NCI-H2107 (cell line): ENCODE measurements at places on chromosomes 13 and 19.

GRCh38 chr13:78832461-78832860 lies 173.5 kb upstream of the OBI1 start:
- DNase-seq: no peak

GRCh38 chr19:32581705-32582179 lies 752 bp downstream of the PDCD5 start:
- no peak for DNase-seq

DNA sequence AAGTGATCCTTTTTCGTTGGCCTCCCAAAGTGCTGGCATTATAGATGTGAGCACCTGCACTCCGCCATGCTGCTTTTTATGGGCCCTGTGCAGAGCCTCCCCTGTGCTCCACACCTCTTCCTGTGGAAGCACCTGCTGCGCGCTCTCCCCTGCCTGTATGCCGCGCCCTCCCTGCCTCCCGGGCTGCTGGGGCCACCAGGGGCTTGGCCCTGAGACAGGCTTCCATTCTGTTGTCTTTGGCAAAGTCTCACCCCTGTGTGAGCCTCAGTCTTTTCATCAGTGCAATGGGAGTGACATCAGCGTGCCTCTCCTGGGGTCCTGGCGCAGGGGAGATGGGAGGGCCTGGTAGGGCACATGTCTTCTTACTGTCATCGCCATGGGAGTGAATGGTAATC lies 1.3 kb downstream of the FAM174C start:
- no peak for DNase-seq

DNA sequence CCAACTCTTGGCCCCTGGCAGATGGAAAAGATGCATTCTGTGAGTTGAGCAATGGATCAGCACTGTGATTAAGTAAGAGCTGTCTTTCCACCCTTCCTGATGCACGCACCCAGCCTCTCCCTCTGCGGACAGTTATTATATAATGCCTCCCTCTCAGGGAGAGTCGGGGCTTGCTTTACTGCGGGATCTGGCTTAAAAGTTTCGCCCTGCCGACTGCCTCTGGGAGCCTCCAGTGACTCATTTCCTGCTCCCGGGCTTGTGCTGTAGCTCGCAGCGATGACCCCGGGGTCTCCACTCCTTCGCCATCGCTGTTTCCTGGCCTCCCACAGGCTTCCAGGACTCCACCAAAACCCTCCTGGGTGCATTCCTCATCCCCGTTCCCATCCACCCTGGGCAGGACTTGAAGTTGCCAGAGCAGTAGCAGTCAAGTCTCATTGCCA lies 107.4 kb upstream of the SLC7A1 start:
- no peak for DNase-seq

- no peak for DNase-seq
These were observed 22.1 kb downstream of the URI1 start for GRCh38 chr19:29964171-29964570.

DNA sequence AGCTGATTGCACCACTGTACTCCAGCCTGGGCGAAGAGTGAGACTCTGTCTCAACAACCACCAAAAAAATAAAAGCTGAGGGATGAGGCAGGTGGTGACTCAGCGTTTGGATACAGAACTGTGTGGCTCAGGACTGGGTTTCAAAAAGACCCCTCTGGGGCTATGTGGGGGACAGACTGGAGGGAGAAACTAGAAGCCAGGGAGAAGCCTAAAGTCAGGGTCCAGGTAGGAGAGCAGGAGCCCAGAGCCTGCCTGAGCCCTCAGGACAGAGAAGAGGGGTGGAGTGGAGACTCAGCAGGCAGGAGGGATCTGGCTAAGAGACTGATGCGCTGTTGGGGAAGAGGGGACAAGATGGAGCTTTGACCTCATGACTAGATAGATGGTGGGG lies 1.8 kb upstream of the CD37 start:
- DNase-seq: no peak

DNA sequence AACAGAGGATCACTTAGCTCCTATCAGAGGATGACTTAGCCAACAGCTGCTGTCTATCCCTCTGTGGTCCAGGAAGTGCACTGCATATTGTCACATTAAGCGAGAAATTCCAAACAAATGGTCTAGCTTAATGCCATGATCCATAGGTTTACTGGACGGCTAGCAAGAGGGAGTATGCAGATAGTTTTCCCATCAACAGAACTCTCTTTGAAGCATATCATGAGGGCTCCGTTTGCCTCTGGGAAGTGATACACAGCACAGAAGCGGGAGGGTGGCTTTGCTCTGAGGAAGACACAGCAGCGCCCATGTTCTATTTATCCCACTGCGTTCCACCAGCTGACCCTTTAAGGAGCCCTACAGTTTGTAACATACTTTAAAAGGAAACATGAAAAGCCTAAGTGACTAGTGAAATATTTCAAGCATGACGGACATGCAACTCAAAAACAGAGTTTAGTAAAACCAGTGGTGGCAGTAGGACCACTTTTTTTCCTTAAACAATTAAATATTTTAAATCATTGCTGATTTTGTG lies 52.7 kb downstream of the COL4A1 start:
- no peak for DNase-seq

GRCh38 chr19:15280048-15280725 lies 47.9 kb upstream of the EPHX3 start:
- DNase-seq: no peak

- DNase-seq: no peak
These were observed 485.2 kb downstream of the ZNF536 start for GRCh38 chr19:30857388-30857787.

GRCh38 chr13:65505941-65506340 lies 1724.2 kb downstream of the PCDH9 start:
- DNase-seq: no peak

DNA sequence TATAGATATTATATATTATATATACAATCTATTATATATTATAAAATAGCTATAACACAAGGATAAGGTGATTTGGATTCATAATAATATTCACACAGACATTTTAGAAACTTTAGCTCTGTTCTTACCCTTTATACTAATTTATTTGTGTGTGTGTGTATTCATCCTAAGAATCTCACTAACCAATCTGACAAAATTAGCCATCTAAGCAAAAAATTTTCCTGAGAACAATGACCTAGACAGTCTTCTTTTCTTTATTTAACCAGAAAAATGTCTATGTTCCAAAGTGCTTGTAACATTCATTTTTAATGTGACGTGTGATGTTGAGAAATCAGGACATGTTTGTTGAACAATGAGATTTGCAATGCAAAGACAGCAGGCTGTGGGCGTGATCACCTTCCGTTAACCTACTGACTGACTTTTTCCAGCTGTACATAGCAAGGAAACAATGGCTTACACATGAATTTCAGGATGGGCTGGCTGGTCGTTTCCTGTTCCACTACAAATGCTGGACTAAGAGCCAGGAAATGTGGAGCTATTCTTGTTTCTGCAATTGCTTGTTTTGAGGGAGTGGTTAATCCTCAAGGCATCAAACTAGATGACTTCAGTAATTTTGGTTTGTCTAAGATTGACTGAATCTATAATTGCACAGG lies 634.6 kb upstream of the ARGLU1 start:
- no peak for DNase-seq

GRCh38 chr19:13764101-13764807 lies at the start of gene MRI1:
Gene MRI1, plus strand, starts transcription at chr19:13764522. Its CDS starts 67 bp downstream, at chr19:13764589.
- peak; percentile 35 for DNase-seq

GRCh38 chr19:46717034-46717715 lies at the start of gene PRKD2:
Gene PRKD2, minus strand, starts transcription at chr19:46717114. Its CDS starts 744 bp downstream, at chr19:46716370.
- DNase-seq: peak; percentile 48

- no peak for DNase-seq
These were observed 333.5 kb downstream of the TSHZ3 start for GRCh38 chr19:31015778-31016177.

DNA sequence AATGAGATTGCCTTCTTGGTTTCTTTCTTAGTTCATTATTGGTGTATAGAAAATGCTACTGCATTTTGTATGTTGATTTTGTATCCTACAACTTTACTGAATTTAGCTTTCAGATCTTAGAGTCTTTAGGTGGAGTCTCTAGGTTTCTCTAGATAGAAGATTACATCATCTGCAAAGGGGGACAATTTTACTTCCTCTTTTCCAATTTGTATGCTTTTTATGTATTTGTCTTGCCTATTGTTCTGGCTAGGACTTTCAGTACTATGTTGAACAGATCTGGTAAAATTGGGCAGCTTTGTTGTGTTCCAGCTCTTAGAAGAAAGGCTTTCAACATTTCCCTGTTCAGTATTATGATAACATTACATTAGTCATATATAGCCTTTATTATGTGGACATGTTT lies 101.0 kb upstream of the SPRY2 start:
- no peak for DNase-seq

GRCh38 chr13:83048419-83048818 lies 833.9 kb downstream of the SLITRK1 start:
- DNase-seq: no peak

DNA sequence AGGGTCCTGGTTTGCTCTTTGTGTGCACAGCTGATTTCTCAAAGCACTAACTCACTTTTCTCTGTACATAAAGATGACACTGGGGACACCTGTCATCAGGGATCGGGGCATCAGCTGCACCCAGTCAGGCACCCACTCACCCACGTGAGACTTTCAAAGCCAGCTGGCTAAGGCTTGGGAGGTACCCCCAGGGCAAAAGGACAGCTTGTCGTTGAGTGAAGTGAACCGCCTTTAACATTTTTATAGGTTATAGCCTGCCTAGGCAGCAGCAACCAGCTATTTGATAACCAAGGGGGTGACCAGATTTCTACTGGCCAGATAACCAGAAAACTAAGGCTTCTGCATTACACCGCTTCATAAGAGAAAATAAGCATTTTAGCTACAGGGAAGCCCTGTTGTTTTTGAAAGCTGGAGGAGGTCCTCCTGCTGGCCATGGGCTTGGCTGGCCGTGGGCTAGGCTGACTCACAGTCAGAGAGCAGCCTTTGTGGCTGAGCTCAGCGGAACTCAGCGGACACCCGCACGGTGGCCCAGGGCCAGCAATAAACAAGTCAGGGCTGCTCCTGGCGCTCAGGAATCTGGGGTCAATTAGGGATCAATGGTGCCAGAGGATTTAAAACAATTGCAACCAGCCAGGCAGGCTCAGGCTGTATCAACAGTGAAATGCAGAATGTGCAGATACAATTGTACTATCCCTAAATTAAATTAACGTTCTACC lies 57.1 kb downstream of the ALOX5AP start:
- no peak for DNase-seq

- DNase-seq: no peak
These were observed 17.8 kb upstream of the ADGRE5 start for GRCh38 chr19:14363183-14364097.

GRCh38 chr13:24682353-24682752 lies 2.1 kb downstream of the ATP12A start:
- DNase-seq: no peak

DNA sequence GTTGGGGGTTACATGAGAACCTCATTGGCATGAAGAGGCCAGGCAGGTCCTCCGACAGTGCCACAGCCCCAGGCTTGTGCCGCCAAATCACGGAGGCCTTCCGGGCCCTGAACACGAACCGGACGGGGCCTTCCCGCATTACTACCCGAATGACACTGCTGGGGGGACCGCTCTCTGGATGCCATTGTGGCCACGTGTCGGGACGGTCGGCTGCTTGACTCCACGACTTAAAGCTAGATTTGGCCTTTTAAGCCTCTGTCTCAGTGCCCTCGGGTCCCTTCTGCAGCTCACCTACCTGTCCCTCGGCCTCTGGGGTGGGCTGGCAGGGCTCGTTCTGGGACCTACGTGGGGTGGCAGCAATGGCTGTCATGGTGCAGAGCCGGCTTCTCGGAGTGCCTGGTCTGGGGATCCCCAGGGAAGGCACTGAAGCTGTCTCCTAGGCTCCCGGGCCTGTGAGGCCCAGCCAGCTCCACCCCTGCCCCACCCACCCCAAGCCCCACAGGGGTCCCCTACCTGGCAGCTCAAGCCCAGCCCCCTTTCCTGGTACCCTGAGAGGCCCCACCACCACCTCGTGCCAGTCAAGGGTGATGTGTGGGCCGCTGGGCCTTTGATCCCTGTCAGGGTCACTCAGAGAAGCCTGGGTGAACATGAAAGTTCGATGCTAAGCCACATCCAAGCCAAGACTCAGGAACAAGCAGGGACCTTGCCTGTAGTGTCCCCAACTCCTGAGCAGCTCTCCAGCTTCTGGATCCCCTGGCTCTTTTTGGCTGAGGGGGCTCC lies 245.8 kb upstream of the SGCG start:
- no peak for DNase-seq

DNA sequence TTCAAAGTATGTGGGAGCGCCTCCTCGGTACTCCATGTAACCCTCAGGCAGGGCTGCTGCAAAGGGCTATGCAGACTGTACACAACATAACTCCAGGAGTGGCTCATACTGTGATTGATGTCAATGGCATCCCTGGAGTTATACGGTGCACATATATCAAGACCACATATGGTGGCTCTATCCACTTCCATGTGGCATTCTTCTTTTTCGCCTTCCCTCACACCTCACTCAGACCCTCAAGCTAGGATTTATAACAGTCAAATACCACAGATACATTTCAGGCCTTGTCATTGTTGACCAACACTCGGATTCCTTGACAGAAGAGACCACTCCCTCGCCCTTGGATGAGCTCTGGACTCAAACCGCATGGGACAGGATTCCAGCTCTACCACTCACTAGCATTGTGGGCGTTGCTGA lies 11.3 kb upstream of the UBL3 start:
- no peak for DNase-seq
